Pancreas (tissue), 10 donors: ENCODE measurements at places on chromosomes 16 and 17. TPM values are rescaled to one million over a fixed set of nuclear protein-coding genes. Genes with fewer than 3 reads are reported as not detected.

The NPTX1 gene
- total RNA-seq = 0.04 TPM

The CDRT4 gene
- total RNA-seq = 6.9 TPM

The SCGB1C2 gene
- not detected for total RNA-seq

The GAS7 gene
- total RNA-seq = 3.3 TPM

The SLC52A1 gene
- total RNA-seq = not detected

The HS3ST6 gene
- total RNA-seq = not detected

The ZCCHC14 gene
- 13.0 TPM for total RNA-seq

- no peaks in the 10 kb centered on the region for H3K27me3 ChIP-seq
- DNase-seq = peak; percentile 66
- peak overlapping the region; percentile 33 for H3K27ac ChIP-seq
- peaks cover 15% of the 10 kb centered on the region for H3K4me1 ChIP-seq
- peak overlapping the region; percentile 10 for H3K4me3 ChIP-seq
These were observed 1.7 kb upstream of the ANKRD13B start for GRCh38 chr17:29591146-29591736.

DNA sequence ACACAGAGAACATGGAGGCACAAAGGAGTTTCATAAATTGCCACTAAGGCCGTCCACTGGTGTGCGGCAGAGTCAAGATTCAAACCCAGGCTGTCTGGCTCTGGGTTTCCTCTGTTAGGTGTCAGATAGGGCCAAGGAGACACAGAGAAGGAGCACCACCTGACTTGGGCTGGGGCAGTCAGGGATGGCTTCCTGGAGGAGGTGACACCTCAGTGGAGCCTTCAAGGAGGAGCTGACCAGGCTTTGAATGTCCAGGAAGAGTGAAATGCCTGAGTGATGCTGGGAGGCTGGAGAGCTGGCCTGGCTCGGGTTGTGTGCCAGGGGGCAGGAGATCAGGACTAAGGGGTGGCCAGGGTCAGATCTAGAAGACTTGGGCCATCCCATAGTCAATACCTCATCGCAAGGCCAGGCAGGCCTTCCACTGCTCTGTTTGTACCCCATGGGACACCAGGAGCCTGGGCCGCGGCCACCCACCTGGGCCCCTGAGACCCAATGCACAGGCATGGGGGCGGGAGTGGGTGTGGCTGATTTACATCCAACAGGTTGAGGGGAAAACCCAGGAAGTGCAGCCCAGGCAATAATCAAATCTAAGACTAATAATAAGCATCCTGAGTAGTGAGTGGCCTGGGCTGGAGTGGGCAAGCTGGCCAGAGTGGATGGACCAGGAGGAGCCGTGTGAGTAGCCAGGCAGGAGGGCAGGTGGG is 73.7 kb downstream of the USP22 start:
- no peak overlapping the region for H3K4me3 ChIP-seq
- H3K36me3 ChIP-seq = no peaks in the 10 kb centered on the region
- no peaks in the 10 kb centered on the region for H3K4me1 ChIP-seq
- H3K27me3 ChIP-seq = no peaks in the 10 kb centered on the region
- no peak overlapping the region for H3K27ac ChIP-seq
- DNase-seq = no peak

GRCh38 chr16:1257561-1258224 is 1.8 kb downstream of the TPSD1 start:
- no peak overlapping the region for H3K27ac ChIP-seq
- H3K36me3 ChIP-seq = no peaks in the 10 kb centered on the region
- no peak for DNase-seq
- H3K4me1 ChIP-seq = no peaks in the 10 kb centered on the region
- no peaks in the 10 kb centered on the region for H3K27me3 ChIP-seq

DNA sequence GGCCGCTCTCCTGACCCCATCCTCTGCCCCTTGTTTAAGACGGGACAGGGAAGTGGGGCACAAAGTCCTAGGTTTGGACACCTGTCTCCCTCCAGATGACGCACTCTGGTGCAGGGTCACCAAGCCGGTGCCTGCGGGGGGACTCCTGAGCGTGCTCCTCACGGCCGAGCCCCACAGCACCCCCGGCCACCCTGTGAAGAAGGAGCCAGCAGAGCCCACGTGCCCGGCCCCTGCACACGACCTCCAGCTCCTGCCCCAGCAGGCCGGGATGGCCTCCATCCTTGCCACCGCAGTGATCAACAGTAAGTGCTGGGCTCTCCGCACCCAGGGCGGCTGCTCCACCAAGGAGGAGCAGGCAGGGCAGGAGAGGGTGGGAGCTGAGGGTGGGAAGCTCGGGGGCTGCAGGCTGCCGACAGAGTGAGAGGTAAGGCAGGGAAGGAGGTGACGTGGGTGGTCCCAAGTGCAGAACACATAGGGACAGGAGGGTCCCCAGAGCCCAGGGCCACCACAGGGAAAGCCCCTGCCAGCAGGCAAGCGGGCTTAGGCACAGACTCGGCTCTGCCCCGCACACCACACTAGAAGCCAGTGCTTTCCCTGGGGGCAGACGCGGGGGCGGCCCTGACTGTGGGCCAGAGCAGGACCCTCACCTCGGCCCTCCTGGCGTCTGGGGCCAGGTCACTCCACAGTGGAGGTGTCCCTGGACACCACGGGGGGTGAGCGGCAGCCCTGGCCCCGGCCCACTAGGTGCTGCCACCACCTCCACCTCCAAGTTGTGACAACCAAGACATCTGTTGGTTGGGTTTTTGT is 42.1 kb upstream of the ZC3H18 start:
- DNase-seq = peak; percentile 26
- no peaks in the 10 kb centered on the region for H3K27me3 ChIP-seq
- no peak overlapping the region for H3K27ac ChIP-seq
- no peaks in the 10 kb centered on the region for H3K4me1 ChIP-seq
- H3K36me3 ChIP-seq = no peaks in the 10 kb centered on the region

DNA sequence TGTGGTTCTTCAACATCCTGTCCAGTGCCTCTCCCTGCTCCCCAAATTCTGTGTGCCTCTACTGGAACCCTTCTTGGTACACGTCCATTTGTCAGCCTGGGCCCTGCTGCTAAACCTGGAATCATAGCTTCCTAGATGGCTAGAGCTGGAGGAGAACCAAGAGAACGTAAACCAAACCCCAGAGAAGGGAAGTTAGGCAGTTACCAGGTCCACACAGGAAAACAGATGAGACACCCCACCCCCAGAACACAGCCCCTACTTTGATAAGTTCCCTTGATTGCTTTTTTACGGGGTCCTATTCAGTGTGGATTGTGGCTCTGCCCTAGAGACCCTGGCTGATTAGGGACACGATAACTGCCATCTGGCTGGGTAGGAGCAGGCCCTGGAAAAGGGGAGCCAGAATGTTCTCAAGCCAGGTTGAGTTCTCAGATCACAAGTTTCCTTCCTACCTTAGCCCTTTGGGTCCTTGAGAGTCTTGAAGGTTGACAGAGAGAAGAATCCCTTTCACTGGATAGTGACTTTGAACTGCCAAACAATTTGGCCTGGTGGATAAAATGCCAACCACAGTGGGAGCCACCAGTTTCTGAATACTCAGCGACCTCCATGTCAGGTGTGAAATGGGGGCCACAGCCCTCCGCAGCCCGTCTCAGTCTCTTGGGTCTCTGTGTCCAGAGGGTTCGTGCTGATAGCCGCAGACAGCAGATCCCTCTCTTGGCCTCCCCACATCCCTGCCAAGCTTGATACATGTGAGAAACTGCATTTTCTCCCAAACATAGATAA is 7.9 kb downstream of the TBX4 start:
- no peaks in the 10 kb centered on the region for H3K36me3 ChIP-seq
- H3K27me3 ChIP-seq = no peaks in the 10 kb centered on the region
- DNase-seq = no peak
- H3K4me3 ChIP-seq = no peak overlapping the region

DNA sequence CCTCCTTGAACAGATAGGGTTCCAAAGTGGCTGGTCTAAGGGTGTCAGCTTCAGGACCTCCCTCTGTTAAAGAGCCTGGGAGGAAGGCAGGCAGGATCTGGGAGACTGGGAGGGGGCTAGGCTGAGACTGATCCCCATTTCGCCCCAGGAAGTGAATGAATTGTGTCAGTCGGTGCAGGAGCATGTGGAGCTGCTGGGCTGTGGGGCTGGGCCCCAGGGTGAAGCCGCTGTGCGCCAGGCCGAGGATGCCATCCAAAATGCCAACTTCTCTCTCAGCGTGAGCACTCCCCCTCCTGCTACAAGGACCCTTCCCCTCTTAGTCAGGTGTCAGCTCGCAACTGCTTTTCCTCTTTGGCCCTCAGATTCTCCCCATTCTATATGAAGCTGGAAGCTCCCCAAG is 6.1 kb downstream of the CARMIL2 start:
- H3K4me3 ChIP-seq = no peak overlapping the region
- no peak for DNase-seq
- H3K4me1 ChIP-seq = peaks cover 6% of the 10 kb centered on the region
- H3K27ac ChIP-seq = no peak overlapping the region

DNA sequence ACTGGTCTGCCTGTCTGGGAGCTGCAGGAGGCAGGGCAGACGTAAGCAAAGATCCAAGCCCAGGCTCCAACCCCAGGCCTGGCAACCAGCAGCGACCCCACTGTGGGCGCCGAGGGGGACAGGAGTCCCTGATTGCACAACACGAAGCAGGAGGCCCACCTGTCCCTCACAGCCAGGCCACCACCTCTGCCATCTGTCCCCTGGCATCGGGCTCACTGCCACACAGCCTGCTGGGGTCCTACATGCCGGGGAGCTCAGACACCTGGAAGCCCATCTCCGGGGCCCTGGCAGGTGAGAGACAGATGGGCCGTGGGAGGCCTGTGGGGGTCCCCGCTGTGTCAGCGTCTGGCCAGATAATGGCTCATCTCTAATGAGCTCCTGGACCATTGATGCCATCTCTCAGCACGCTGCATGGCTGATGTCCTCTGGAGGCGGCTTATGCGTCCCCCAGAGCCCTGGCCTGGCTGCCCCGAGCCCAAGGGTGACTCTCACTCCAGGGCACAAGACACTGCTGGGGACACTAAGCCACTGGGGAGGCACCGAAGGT is 11.3 kb upstream of the RASD1 start:
- H3K4me3 ChIP-seq = no peak overlapping the region
- H3K27me3 ChIP-seq = no peaks in the 10 kb centered on the region
- H3K27ac ChIP-seq = no peak overlapping the region
- H3K4me1 ChIP-seq = no peaks in the 10 kb centered on the region
- no peaks in the 10 kb centered on the region for H3K36me3 ChIP-seq

DNA sequence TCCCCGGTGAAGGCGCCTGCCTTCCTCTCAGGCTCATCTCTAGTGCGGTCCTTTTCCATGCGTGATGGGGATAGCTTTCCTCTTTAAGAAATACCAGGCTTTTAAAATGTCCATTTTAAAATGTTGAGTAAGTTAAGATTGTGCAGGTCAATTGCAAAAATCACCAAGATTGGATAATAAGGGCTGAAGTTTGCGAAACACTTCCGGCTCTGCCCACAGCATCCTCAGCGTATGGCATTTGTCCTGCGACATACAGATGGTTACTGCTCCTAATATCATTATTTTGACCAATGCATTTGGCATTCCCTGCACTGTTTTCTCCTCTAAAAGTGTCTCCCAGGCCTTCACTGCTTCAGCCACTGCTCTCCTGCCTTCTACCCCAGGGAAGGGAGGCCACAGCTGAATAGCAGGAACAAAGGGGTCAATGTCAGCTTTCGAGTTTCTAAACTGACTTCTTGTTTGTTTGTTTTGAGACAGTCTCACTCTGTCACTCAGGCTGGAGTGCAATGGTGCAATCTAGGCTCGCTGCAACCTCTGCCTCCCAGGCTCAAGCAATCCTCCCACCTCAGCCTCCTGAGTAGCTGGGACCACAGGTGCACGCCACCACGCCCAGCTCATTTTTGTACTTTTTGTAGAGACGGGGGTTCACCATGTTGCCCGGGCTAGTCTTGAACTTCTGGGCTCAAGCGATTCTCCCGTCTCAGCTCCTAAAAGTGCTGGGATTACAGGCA is 91.9 kb downstream of the CRISPLD2 start:
- no peak for DNase-seq
- no peaks in the 10 kb centered on the region for H3K27me3 ChIP-seq
- no peaks in the 10 kb centered on the region for H3K36me3 ChIP-seq
- H3K4me1 ChIP-seq = no peaks in the 10 kb centered on the region
- H3K4me3 ChIP-seq = no peak overlapping the region
- no peak overlapping the region for H3K27ac ChIP-seq

GRCh38 chr17:15398291-15398690 is 56.9 kb upstream of the TEKT3 start:
- no peak for DNase-seq
- no peak overlapping the region for H3K27ac ChIP-seq
- no peaks in the 10 kb centered on the region for H3K4me1 ChIP-seq
- H3K4me3 ChIP-seq = no peak overlapping the region

GRCh38 chr16:68640972-68641371 is 4.1 kb upstream of the CDH3 start:
- DNase-seq = no peak
- H3K4me1 ChIP-seq = peaks cover 5% of the 10 kb centered on the region
- H3K36me3 ChIP-seq = no peaks in the 10 kb centered on the region
- no peaks in the 10 kb centered on the region for H3K27me3 ChIP-seq
- no peak overlapping the region for H3K4me3 ChIP-seq

DNA sequence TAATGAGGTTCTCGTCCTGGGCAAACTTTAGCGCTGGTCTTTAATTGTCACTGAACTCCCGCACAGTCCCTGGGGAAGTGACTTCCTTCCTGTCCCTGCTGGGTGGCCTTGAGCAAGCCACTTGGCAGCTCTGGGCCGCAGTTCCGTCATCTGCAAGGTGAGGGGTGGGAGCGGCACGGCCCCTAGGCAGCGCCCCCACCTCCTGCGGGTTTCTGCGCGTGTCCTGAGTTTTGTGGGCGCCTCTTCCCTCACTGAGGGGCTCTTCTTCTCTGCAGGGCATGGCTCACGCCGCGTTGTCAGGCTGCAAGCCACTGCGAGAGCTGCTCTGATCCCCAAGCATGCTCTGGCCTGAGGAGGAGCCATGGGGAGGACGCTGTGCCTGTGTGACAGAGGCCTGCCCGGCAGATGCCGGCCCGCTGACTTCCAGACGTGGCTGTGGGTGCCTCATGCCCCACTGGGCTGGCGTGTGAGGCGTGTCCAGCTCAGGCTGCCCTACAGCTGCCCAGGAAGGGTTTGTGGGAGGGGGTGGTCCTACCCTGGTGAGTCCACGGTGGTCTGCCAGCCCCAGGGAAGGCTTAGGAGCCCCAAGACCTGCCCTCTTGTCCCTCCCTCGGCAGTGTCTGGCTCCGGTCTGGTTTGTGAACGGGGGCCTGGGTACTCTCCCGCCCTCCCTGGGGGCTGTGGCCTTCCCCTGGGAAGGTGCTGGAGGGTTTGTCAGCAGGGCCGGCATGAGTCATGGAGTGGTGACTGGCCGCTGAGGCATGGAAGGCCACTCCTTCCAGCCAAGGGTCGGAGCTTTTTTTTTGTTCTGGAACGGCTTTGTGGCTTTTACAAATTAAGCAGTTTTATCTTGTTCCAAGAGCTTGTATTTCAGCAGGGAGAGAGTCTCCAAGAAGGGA is 182.0 kb downstream of the SEC14L1 start:
- DNase-seq = no peak
- H3K27me3 ChIP-seq = no peaks in the 10 kb centered on the region
- H3K4me1 ChIP-seq = peaks cover 12% of the 10 kb centered on the region
- peak overlapping the region; percentile 38 for H3K27ac ChIP-seq
- no peak overlapping the region for H3K4me3 ChIP-seq

- H3K27ac ChIP-seq = no peak overlapping the region
- H3K4me1 ChIP-seq = peaks cover 22% of the 10 kb centered on the region
- DNase-seq = no peak
- H3K36me3 ChIP-seq = no peaks in the 10 kb centered on the region
These were observed 24.4 kb downstream of the ABCC12 start for GRCh38 chr16:48131201-48131935.

GRCh38 chr17:22512506-22512905 is 820.2 kb downstream of the KCNJ18 start:
- no peak for DNase-seq
- no peak overlapping the region for H3K4me3 ChIP-seq
- H3K36me3 ChIP-seq = no peaks in the 10 kb centered on the region
- no peaks in the 10 kb centered on the region for H3K27me3 ChIP-seq
- H3K4me1 ChIP-seq = no peaks in the 10 kb centered on the region
